ENCODE measurements at places on chromosomes 4 and X.

DNA sequence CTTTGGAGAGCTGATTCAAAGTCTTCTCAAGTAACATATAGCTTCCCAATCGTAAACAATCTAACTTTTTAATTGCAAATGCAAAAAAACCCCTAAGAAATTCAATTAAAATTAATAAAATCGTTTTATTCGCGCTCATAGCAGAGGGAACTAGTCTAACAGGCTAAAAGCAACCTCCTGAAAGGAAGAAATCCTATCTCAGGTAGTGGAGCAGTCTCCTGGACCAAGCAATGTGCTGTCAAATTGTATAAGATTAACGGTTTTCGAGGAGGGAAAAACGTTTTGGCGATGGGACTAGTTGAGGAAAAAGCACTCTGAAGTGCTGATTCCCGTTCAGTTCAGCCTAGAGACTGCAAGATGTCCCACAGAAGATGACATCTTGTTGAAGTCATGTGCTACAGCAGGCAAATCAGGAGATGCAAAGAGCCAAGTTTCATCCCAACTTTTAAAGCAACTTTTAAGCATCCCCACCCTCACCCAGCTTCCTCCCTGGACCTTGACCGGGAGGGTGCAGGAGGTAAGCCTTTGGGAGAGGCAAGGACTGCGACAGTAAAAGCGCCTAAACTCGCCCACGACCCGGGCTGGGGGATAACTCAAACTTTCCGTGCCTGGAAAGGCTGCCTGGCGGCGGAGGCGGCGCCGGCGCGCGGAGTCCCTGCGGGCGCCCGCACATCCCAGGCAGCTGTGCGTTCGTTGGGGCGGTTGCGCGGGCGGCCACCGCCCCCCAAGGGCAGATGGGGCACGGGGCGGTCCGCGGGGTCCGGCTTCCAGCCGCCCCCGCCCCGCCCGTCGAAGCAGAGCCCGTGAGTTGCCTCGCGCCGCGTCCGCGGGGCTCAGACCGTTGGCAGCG lies 784 bp downstream of the MAP7D3 start:
- no peak for DNase-seq

DNA sequence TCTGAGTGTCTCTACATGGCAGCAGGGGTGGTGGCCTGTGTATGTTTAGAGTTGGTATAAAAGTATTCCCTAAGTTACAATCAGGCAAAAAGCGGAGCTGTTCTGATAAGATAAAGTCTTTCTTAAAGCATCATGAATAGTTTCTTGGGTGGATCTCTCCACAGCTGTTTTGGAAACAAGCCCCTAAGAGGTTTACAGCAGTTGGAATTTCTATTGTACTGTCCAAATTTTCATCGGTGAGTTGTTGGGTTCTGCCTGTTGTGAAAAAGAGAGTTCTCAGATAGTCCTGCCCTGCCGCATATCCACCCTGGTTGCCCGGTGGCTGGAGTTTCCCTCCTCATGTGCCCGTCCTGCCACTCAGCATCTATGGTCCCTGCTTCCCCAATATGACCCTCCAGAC lies 50.1 kb downstream of the C4orf51 start:
- DNase-seq, result no peak

- DNase-seq, result no peak
Measured at GRCh38 chrX:27446423-27446822, 16.7 kb downstream of the PPP4R3C start.

GRCh38 chr4:183675625-183676024 lies 16.5 kb downstream of the TRAPPC11 start:
- no peak for DNase-seq

GRCh38 chr4:8207314-8207713 lies 8.2 kb downstream of the SH3TC1 start:
- no peak for DNase-seq

DNA sequence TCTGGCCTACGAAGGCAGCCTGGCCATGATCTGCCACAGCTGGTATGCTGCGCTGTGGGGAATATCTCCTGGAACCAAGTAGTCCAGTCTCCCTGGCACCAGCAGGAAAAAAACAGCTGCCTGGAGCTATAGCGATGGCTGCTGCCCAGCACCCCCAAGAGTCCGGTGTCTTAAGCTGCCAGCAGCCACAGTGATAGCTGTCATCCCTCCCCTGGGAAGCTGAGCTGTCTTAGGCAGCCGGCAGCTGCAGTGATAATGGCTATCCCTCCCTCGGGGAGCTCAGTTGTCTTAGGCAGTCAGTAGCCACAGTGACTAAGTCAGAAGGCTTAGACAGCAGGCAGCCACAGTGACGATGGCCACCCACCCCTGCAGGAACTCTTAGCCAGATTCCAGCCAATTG lies 205.1 kb downstream of the STPG2 start:
- DNase-seq, result no peak

- no peak for DNase-seq
Measured at GRCh38 chrX:28843817-28844216, 256.6 kb downstream of the IL1RAPL1 start.

GRCh38 chr4:152304220-152304619 lies 231.7 kb downstream of the FBXW7 start:
- DNase-seq, result no peak

- no peak for DNase-seq
Measured at GRCh38 chrX:39690541-39691415, 407.0 kb downstream of the BCOR start.

- no peak for DNase-seq
Measured at GRCh38 chr4:108181704-108182103, 13.0 kb upstream of the LEF1 start.

DNA sequence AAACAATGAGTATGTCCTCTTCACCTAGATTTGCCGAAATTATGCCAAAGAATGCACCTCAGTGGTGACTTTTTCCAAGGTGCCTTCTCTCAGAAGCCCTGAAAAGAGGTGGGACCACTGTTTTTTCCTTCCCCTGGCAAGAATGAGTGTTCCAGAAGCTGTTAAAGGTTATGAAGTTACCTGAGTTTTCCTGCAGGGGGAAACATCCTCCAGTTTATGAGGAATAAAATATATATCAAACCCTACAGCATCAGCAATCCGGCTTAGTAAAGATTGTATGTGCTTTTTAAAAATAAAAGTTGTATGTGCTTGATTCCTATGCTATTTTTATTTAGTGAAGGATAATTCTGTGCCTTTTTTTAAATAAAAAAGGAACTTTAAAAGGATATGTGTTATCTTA lies 73.3 kb downstream of the RBM46 start:
- no peak for DNase-seq

DNA sequence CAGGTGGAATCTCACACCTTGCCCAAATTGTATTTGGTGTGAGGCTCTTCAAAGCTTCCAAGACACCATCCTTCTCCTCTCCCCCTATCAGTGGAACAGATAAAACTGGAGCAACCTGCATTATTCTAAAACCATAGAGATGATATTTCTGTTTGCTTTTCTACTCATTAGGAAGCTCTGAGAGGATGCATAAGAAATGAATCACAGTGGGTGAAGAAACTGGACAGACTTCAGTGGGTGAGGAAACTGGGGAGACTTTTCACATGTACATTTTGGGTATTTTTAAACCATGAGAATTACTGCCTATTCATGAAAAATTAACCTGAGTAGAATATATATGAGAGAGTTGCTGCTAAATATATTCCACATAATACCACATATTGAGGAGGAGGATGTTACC lies 16.4 kb downstream of the HAND2 start:
- no peak for DNase-seq

DNA sequence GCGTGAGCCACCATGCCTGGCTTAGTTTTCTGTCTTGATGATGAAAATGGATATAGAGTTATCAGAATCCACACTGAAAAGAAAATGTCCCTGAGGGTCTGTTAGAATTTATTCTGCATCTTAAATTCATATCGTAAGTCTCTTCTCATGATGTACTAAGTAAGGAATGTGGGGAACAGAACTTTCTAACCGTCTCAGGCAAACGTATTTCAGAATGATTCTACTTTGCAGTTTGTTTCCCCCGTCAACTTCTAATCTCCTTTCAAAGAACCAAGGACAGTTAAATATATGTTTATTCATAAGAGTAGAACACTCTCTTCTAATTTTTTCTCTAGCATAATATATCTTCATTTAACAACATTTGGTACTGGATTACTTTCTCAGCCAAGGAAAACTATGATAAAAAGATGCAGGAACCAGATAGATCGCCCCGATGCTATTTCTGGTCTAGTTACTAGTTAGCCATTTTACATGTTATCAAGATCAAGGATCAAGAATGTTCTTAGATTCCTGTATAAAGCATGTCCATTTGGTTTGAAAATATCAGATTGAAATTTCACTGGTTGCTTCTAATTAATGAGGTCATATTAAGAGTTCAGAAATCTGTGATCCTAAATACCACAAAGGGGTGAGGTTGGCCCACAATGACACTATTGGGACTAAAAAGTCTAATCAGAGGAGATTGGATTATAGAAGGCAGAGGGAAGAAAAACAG lies 49.5 kb downstream of the METTL14 start:
- no peak for DNase-seq

- no peak for DNase-seq
Measured at GRCh38 chrX:78923198-78924015, 21.8 kb upstream of the P2RY10 start.

DNA sequence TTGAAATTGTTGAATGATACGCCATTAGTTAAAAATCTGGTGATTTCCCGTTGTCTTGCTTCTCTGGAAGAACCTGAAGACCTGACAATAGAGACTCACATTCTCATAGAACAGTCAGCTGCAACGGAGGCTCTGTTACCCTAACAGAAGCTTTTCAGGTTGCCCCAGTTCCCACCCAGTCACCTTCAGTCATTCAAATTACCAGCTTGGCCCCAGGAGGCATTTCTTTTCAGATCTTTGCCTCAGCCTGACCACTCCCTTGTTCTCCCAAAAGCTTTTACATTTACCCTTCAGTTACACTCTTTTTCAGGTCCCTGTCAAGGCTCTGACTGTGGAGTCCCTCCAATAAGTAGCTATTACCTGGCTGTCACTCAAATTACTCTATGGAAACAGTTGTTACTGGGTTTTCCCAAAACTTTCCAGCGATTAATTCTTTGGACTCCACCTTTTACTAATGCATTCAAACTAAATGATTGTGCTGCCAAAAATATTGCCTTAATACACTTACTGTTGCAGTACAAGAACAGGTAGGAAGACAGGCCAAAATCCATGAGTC lies 162.2 kb upstream of the FTHL17 start:
- no peak for DNase-seq

- DNase-seq, result no peak
Measured at GRCh38 chr4:57034520-57034919, 55.8 kb downstream of the POLR2B start.

DNA sequence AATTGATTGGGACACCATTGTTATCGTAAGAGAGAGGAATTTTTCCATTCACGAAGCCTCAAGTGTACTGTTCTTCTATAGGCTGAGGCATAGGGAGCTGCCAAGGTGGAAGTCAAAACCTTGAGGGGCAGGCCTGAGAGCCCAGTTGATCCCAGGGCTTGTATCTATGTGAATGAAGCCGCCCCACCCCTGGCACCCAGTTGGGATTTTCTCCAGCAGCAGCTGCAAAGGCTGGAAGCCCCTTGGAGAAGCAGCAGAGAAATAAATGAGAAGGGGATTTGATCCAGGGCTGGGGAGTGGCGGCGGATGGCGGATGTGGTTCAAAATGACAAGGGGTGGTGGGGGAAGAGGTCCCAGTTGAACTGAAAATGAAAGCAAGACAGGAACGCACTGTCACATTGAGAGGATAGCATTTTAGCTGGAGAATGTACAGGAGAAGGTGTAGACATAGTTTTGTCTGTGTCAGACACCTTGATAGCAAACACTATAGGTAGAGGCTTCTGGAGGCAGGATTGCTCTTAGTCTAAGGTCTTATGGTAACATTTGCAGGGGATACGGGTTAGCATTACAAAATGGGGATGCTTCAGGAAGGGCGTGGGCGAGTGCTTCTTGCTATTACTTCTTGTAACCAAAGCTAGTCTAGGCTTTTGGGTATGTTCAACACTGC lies 32.6 kb downstream of the DOCK11 start:
- DNase-seq, result no peak

GRCh38 chr4:173482330-173482931 lies 47.6 kb downstream of the HAND2 start:
- DNase-seq, result no peak

DNA sequence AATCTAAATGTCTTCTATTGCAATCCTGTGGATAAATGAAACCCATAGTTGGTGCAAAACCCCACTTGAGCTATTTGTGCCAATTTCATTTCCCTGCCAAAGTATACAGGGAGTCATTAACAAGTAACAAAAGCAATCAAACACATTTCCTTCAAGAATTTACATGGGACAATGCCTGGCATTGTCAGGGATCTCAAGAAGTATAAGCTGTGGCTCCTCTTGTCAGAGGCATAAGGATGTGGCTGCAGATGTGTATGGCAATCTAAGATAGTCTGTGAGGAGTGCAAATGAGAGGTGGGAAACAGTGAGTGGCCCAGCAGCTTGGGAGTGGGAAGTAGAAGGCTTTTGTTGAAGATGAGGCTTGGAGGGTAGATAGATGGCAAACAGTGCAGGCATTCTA lies 58.0 kb upstream of the SCML1 start:
- DNase-seq, result no peak

DNA sequence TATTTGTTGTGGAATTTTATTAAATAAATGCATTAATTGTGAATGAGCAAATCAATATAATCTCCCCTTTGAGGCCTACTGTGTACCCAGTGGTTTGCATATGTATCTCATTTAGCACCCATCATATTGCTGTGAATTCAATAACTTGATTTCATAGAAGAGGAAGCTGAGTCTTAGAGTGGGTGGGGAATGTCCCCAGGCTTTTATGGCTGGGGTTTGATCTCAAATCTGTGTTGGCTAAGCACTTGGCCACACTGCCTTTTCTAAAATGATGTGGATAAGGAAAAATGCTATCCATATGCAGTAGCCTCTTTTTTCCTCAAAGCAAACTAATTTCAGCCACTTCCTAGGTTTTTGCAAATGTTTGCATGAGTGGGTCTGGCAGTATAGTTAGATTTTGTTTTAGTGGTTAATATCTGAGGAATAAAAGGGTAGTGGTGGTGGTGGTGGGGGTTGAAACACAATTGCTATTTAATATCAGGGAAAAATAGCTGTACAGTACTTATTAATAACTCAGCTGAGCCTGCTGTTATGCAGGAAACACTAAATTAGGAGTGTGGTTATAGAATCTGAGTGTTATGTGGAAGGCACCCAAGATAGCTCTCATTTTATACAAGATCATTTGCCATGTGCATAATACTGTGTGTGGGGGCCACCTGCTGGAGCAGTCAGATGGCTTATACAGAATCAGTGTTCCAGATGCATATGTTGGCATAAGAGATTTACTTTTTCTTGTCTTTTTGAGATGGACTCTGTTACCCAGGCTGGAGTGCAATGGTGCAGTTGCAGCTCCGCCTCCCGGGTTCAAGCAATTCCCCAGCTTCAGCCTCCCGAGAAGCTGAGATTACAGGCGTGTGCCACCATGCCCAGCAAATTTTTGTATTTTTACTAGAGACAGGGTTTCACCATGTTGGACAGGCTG lies 108.0 kb downstream of the TMEM131L start:
- DNase-seq, result peak; percentile 52

DNA sequence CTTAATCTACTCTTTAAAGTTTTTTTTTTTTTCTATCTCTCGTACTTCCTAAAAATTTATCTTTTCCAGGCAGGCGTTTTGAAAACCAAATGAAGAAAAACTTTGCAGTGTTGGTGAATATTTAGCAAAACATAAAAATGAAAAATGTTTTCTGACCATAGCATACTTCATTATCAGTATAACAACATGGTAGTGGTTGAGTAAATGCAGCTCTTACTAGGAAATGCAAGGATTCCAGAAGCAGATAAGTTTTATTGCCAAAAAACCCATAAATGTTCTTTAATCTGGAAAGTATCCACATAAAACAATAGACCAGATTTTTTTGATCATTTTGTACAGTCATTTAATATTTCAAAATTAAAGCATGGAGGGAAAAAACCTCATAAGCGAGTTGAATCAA lies 136.9 kb upstream of the GUCY1A1 start:
- no peak for DNase-seq

All from kidney capillary endothelial cell (primary cell).